ENCODE measurements at places on chromosomes 1 and 21.

- no peak for DNase-seq
Measured at GRCh38 chr21:37164742-37165141, 91.7 kb downstream of the TTC3 start.

GRCh38 chr1:181139631-181140061 lies 51.1 kb downstream of the IER5 start:
- DNase-seq = no peak

- DNase-seq = no peak
Measured at GRCh38 chr1:168328731-168329364, 48.2 kb downstream of the TBX19 start.

DNA sequence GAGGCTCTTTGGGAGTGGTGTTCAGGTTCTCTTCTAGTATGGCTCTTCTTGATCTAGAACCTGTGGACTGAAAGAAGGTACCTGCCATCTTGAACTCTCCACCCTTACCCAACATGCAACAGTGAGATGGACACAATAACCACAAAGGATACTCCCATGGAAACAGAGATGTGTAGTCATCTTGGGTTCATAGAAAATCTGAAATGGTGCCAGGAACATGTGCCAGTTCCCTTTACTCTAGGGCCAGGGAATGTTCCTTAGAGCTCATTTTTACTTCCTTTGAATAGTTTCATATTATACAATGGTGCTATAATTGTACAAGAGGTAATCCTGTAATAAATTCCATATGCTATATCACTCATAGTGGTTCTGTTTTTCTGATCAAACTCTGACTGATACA lies 13.2 kb upstream of the SCYL3 start:
- no peak for DNase-seq

GRCh38 chr1:198741744-198742143 lies 102.9 kb downstream of the PTPRC start:
- peak; percentile 19 for DNase-seq

GRCh38 chr1:98821379-98821778 lies 159.9 kb downstream of the SNX7 start:
- DNase-seq = no peak

- DNase-seq = no peak
Measured at GRCh38 chr21:15552914-15553494, 176.8 kb upstream of the USP25 start.

DNA sequence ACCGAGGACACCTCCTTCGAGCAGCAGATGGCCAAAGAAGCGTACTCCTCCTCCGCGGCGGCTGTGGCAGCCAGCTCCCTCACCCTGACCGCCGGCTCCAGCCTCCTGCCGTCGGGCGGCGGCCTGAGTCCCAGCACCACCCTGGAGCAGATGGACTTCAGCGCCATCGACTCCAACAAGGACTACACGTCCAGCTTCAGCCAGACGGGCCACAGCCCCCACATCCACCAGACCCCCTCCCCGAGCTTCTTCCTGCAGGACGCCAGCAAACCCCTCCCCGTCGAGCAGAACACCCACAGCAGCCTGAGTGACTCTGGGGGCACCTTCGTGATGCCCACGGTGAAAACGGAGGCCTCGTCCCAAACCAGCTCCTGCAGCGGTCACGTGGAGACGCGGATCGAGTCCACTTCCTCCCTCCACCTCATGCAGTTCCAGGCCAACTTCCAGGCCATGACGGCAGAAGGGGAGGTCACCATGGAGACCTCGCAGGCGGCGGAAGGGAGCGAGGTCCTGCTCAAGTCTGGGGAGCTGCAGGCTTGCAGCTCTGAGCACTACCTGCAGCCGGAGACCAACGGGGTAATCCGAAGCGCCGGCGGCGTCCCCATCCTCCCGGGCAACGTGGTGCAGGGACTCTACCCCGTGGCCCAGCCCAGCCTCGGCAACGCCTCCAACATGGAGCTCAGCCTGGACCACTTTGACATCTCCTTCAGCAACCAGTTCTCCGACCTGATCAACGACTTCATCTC lies 106.8 kb upstream of the VAMP3 start:
- DNase-seq = no peak

GRCh38 chr1:6270401-6270800 lies 9.5 kb upstream of the GPR153 start:
- no peak for DNase-seq

Measured in stimulated activated CD4-positive, alpha-beta T cell treated with anti-CD3 and anti-CD28 coated beads, Interleukin-15, amount 100 ng/mL, for 24 hours (primary cell).